NCI-H2171 treated with DMSO at 0.1 percent for 48 hours (cell line): ENCODE measurements at places on chromosomes 5 and 9.

GRCh38 chr5:10678244-10678643 lies 82.8 kb downstream of the DAP start:
- no peak for DNase-seq

GRCh38 chr5:76408104-76408654 lies 5.1 kb downstream of the IQGAP2 start:
- DNase-seq: no peak

DNA sequence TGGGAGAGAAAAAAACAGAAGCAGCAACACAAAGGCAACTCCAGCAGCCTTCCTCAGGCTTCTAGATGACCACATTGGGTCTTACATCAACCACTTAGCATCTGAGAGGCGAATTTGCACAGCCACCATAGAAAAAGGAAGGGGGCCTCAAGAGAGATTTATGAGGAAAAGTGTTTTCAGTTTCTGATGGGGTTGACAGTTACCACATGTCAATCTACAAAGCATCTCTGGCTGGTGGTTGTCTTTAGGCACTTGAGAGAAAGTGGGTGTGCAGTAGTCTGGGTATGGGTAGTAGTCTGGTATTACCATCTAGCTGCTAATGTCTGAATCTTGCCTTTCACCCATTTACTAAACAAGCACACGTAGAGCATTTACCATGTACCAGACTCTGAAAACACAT lies 137.5 kb downstream of the BAAT start:
- no peak for DNase-seq

DNA sequence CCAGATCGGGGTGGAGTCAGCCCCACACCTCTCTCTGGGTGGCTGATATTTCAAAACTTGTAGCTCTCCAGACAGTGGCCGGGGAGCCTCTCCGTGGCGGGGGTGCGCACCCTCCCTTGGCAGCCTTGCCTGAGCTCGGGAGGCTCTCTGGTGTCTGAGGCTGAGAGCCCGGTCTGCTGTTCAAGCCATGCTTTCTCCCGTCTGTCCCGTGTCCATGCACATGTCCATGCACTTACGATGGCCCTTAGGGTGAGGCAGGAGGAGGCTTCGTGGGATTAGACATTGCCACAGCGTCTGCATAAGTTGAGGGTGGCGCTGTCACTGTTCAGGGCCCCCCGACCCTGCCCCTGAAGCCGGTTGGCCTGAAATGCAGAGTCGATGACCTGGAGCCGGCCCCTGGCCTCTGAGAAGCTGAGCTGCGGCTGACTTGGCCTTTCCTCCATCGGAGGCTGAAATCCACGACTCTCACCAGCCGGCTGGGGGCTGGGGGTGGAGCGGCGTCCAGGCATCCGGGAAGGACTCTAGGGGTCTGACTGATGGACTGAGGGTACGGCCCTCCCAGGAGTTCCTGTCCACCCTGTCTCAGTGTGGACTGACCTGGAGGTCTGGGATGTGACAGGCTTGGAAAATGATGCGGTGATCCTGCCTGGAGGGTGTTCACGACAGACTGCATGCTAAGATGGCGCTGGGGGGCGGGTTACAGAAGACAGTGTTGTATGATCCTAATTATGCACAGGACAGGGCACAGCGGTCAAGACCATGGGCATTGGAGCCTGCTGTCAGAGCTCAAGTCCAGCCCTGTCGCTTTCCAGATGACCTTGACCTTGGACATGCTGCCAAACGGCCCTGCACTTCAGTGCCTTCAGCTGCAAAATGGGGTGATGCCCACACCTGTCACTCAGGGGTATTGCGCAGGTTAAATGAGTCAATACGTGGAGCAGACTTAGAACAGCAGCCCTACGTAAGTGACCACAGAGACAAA lies 18.3 kb upstream of the SLC2A6 start:
- no peak for DNase-seq

GRCh38 chr9:96858670-96859069 lies 4.4 kb upstream of the ZNF782 start:
- DNase-seq: no peak

GRCh38 chr5:115069087-115069968 lies 100.4 kb downstream of the TRIM36 start:
- DNase-seq: peak; percentile 23

DNA sequence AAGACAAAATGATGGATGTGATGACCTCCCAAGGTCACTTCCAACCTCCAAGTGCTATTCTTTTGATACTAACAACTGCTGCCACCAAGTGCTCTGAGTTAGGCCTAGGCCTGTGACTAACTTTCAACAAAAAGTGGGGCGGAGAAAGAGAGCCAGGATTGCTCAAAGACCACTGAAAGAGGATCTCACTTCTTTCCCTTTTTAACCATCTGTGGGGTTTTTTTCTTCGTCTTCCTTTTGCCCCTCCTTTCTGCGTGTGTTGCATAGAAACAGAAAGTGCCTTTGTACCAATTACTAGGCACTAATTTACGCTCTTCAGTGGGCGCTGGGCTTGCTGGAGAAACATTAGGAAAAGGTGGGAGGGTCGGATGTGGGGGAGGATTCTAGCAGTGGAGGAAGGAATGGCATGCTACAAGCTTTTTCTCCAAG lies 8.0 kb downstream of the KLF9 start:
- peak; percentile 82 for DNase-seq

- peak; percentile 50 for DNase-seq
Measured at GRCh38 chr5:158979749-158980521, 119.8 kb downstream of the EBF1 start.

- no peak for DNase-seq
Measured at GRCh38 chr5:55821731-55822512, 29.2 kb upstream of the IL31RA start.
